ENCODE measurements at places on chromosomes 2 and 18. TPM values are rescaled to one million over a fixed set of nuclear protein-coding genes. Genes with fewer than 3 reads are reported as not detected.

DNA sequence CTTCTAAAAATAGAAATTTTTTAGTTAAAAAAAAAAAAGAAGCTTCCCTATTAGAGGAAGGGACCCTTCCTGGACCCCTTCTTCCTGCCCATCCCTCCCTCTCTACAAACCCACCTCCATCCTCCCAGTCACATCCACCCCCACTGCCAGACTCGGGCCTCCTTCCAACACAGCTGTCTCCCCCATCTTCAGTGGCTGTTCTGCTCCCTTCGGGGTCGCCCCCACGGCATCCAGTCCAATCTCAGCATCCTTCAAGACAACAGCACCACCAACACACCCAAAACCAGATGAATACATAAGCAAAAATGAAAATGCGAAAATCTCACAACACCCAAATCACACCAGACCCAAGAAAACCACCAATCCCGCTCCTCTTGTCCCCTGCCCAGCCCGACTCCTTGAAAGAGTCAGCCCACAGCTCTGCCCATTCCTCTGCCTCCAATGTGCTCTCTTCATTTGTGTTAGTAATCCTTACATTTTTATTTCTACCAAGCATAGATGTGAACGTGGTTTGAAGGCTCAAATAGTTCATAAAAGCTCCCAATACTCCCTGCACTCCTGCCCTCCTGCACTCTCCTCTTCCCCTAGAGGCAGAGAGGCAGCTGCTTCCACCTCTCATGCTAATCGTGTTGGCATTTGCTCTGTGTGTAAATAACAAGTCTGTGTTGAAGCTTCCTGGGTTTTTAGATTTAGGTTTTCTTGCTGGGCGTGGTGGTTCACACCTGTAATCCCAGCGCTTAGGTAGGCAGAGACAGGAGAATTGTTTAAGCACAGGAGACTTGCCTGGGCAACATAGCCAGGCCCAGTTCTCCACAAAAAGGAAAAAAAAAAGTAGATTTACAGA is 37.0 kb downstream of the MAL start:
- H3K4me1 ChIP-seq = peaks cover 13% of the 10 kb centered on the region
- DNase-seq = peak; percentile 40
- no peak overlapping the region for H3K4me3 ChIP-seq
- H3K27me3 ChIP-seq = no peaks in the 10 kb centered on the region

The C2orf81 gene
- total RNA-seq = 0.48 TPM

GRCh38 chr2:73359915-73360697 is 25.5 kb upstream of the ALMS1 start:
- no peaks in the 10 kb centered on the region for H3K4me1 ChIP-seq
- no peak for DNase-seq

The RAB27B gene
- not detected for total RNA-seq

DNA sequence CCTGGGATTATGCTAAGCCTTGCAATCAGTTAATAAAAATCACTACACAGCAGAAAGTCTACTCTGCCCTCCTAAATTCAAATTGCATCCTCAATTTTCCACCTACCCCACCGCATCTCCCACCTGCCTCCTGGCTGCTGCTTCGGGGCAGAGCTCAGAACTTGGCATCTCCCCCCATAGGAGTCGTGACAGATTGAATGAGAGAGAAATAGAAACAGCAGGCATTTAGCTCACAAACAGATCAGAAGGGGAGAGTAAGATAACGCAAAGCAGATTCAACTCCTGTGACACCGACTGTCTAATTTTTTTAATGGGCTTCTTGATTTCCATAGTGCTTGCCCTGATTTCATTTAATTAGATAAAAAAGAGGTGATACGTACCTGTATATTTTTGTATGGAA is 24.7 kb upstream of the LRRC30 start:
- no peak for DNase-seq
- H3K27me3 ChIP-seq = no peaks in the 10 kb centered on the region
- H3K27ac ChIP-seq = no peak overlapping the region
- H3K36me3 ChIP-seq = no peaks in the 10 kb centered on the region

- no peak overlapping the region for H3K4me3 ChIP-seq
- no peak overlapping the region for H3K27ac ChIP-seq
- no peaks in the 10 kb centered on the region for H3K27me3 ChIP-seq
- no peaks in the 10 kb centered on the region for H3K36me3 ChIP-seq
These were observed 36.1 kb downstream of the STPG4 start for GRCh38 chr2:47119001-47119400.

GRCh38 chr2:215430528-215431187 is 5.2 kb downstream of the FN1 start:
- H3K27me3 ChIP-seq = no peaks in the 10 kb centered on the region
- H3K27ac ChIP-seq = no peak overlapping the region
- peaks cover 41% of the 10 kb centered on the region for H3K36me3 ChIP-seq

The UGT1A3 gene
- total RNA-seq = not detected

GRCh38 chr2:6934758-6935651 is 17.8 kb downstream of the RNF144A start:
- no peaks in the 10 kb centered on the region for H3K36me3 ChIP-seq
- H3K4me3 ChIP-seq = no peak overlapping the region
- H3K4me1 ChIP-seq = peaks cover 3% of the 10 kb centered on the region
- DNase-seq = no peak
- H3K27me3 ChIP-seq = no peaks in the 10 kb centered on the region

The GKN1 gene
- total RNA-seq = not detected

DNA sequence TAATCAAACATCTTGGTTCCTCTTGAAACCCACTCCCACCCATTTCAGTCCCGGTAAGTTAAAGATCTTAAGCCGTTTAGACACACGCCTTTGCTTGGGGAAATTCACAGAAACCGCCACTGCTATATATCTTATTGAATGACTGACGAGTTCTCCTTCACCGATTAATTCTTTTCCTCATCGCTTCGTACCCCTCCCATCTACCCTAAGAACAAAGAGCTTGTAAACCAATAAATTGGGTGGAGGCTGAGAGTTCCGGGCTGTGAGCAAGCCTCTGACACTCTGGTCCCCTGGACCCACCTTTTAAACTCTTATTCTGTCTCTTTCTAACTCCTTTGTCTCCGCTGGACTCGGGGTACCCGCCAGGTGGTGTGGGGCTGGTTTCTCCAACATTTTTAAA is 30.6 kb downstream of the TMEM131 start:
- no peaks in the 10 kb centered on the region for H3K4me1 ChIP-seq
- no peak for DNase-seq
- H3K36me3 ChIP-seq = no peaks in the 10 kb centered on the region
- H3K27me3 ChIP-seq = no peaks in the 10 kb centered on the region
- no peak overlapping the region for H3K4me3 ChIP-seq

- no peak for DNase-seq
- no peak overlapping the region for H3K27ac ChIP-seq
- H3K36me3 ChIP-seq = no peaks in the 10 kb centered on the region
- no peaks in the 10 kb centered on the region for H3K27me3 ChIP-seq
These were observed 109.1 kb downstream of the DDX1 start for GRCh38 chr2:15700599-15701340.

GRCh38 chr18:63189041-63189440 is 130.5 kb downstream of the BCL2 start:
- DNase-seq = no peak
- no peak overlapping the region for H3K27ac ChIP-seq
- H3K36me3 ChIP-seq = no peaks in the 10 kb centered on the region
- H3K4me1 ChIP-seq = peaks cover 6% of the 10 kb centered on the region
- no peaks in the 10 kb centered on the region for H3K27me3 ChIP-seq

The PLEK gene
- total RNA-seq = 0.10 TPM

DNA sequence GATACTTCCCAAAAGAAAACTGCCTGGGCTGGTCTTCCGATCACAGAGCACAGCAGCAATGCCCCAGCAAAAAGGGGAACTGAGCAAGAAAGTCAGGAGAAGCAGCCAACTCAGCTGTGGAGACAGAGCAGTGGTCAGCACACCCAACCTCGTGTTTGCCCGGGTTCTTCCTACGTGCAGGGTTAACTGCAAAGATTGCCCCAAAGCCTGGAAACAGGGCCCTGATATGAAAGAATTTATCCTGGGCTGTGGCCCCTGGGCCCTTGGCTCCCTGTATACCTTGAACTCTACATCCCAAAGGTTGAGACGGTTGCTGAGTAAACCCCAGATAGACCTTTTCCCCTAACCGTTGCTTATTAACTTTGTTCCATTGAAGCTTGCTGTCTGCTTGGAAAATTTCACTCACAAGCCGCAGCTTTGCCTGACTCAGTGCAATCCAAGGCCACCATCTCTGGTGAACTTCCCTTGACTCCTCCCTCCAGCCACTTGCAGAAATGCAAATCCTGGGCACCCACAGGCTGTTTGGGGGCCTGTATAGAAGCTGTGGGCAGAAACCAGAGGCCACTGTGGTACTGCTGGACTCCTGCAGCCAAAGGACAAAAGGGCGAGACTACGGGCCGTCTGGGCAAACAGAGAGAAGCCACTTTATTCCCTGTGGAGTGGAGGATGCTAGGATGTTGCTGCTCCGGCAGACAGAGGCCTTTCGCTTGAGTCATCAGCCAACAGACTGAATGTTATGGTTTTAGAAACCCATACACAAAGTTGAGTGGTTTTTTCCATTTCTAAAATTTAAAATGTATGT is 18.2 kb downstream of the NRP2 start:
- no peak for DNase-seq
- peaks cover 11% of the 10 kb centered on the region for H3K36me3 ChIP-seq
- H3K4me3 ChIP-seq = no peak overlapping the region

DNA sequence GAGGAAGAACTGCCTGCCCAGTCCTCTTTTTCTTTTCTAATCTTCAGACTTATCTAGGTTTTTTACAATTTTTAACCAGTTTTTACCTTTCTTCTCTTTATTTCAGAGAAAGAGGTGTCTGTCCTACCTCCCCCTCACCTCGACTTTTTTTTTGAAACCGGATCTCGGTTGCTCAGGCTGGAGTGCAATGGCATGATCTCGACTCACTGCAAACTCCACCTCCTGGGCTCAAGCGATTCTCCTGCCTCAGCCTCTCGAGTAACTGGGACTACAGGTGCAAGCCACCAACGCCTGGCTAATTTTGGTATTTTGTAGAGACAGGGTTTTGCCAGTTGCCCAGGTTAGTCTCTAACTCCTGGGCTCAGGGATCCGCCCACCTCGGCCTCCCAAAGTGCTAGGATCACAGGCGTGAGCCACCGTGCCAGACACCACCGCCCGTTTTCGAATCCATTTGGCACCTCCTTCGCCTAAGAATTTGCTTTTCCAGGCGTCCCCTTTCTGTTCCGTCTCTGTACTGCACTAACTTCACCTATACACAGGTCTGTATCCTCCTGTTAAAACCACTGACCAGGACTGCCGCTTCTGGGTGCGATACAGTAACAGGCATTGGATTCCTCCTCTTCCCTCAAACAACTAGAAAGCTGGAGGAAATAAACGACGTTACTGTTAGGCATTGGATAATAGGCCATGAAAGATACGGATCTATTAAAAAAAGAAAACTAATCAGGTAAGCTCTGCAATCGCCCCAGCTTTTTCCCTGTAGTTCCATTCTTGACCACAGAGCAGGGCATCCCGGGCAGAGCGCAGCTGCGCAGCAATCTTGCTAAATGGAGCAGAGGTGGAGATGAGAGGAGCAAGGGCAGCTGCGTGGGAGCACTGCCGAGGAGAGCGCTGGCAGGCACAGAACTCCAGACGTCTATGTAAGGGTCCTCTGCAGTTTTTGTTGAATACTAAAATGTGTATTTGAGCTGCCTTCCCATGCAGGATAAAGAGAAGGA is 69.9 kb downstream of the ZC3H6 start:
- H3K27me3 ChIP-seq = no peaks in the 10 kb centered on the region
- no peaks in the 10 kb centered on the region for H3K36me3 ChIP-seq
- DNase-seq = no peak

The VWA3B gene
- not detected for total RNA-seq

The ERBB4 gene
- 3.0 TPM for total RNA-seq

The KHK gene
- 0.63 TPM for total RNA-seq

GRCh38 chr18:23068570-23069310 is 66.5 kb upstream of the CABLES1 start:
- no peak overlapping the region for H3K4me3 ChIP-seq
- no peak for DNase-seq
- no peaks in the 10 kb centered on the region for H3K4me1 ChIP-seq
- H3K36me3 ChIP-seq = no peaks in the 10 kb centered on the region

The MC4R gene
- not detected for total RNA-seq

- H3K4me1 ChIP-seq = no peaks in the 10 kb centered on the region
- H3K4me3 ChIP-seq = no peak overlapping the region
- no peaks in the 10 kb centered on the region for H3K36me3 ChIP-seq
- H3K27me3 ChIP-seq = no peaks in the 10 kb centered on the region
These were observed 176.3 kb downstream of the TPGS2 start for GRCh38 chr18:36652503-36652902.

- H3K27ac ChIP-seq = no peak overlapping the region
- H3K27me3 ChIP-seq = no peaks in the 10 kb centered on the region
- H3K4me3 ChIP-seq = no peak overlapping the region
- no peaks in the 10 kb centered on the region for H3K4me1 ChIP-seq
- H3K36me3 ChIP-seq = peaks cover 2% of the 10 kb centered on the region
These were observed 152.8 kb downstream of the EHBP1 start for GRCh38 chr2:62858231-62858832.

The LONRF2 gene
- not detected for total RNA-seq

The HNRNPLL gene
- total RNA-seq = 58.1 TPM

DNA sequence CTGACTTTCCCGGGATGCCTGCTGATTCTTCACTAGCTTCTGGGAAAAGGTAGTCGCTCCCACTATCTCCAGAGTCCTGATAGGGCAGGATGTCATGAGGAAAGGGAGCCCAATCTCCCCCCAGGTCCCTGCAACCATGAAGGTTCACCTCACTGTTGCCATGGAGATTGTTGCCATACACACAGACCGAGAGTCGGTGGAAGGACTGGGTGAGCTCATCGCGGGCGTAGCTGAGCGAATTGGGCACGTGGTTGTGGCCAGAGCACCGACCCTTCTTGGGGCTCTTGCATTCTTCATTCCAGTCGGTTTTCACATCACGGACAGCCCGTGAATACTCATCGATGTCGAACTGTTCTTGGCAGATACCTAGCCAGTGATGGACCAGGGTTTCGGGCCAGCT is 97.4 kb downstream of the MEP1B start:
- no peak for DNase-seq
- H3K27me3 ChIP-seq = no peaks in the 10 kb centered on the region
- no peaks in the 10 kb centered on the region for H3K36me3 ChIP-seq
- H3K4me1 ChIP-seq = no peaks in the 10 kb centered on the region
- no peak overlapping the region for H3K4me3 ChIP-seq

DNA sequence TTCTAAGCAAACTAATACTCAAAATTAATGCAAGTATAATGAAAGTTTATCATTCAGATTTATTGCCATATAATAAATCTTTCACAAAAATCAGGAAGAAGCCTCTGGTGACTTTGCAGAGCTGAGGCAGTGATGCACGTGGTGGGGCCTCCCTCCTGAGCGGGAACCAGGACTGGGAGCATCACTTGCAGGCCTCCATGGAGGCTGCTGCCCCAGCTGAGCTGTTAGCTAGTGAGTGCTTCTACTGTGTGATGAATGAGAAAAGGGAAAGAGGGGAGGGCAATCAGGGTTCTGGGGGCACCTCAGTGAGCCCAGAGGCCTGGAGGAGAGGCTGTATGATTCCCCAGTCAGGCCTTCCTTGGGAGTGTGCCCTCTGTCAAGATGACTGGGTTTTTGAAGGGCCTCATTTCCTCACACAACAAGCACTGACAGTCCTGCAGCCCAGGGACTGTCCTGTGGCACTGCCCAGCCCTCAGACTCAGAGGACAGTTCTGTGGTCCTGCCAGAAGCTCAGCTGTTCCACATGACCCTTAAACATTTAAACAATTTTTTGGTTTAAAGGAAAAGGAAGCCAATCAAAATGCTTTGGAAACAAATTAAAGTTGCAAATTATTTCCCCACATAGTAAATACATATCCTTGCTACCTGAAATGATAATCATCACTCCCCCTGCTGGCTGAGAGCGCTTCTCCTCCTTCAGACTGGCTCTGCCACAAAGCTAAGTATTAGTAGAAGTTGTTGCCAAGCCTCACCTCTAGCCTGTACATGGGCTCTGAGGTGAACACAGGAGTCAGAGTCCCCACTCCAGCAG is 90.9 kb upstream of the SMAD7 start:
- H3K36me3 ChIP-seq = no peaks in the 10 kb centered on the region
- H3K27me3 ChIP-seq = no peaks in the 10 kb centered on the region
- H3K27ac ChIP-seq = no peak overlapping the region

Measured in SJCRH30 (cell line).